Stimulated activated CD4-positive, alpha-beta T cell treated with anti-CD3 and anti-CD28 coated beads, TNF-alpha, amount 100 ng/mL, for 1 hour (primary cell): ENCODE measurements at places on chromosomes 5 and 9.

DNA sequence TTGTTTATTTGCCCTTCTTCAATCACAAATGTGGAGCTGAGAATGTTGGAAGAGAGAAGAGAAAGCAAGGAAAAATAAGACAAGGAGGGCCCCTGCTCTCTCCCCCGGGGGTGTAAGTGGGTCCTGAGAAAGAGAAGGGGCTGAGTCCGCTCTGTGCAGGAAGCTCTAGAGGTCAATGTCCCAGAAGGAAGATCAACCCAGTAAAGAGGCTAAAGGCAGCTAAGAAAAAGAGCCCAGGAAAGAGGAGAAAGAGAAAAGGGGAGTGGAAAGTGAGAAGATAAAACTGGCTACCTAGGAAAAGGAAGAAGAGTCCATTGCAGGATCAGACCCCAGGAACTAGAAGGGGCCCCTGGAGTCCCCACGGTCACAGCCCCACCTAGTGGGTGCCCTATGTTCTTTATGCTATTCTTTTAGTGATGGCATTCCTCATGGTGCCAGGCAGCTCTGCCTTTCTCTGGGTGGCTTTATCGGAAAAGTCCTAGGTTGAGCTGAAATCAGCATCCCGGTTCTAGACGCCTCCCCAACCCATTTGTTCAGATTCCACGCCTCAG is 583.4 kb downstream of the ACTL7B start:
- DNase-seq, result no peak

DNA sequence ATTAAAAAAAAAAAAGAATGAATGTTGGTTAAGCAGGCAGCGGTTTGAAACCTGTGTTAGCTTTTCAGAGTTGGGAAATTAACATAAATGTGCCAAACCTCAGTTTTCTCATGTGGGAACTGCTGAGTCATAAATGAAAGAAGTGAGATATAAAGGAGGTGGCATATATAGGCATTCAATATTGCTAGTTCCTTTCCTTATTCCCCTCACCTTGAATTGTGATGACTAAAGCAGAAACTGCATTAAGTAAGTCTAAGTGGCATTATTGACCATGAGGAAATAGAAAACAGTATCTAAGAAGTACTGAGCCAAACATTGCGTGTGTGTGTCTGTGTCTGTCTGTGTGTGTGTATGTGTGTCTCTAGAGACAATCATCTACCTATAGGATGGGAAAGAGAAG is 691.2 kb downstream of the TLR4 start:
- DNase-seq, result no peak

- no peak for DNase-seq
These were observed 38.1 kb upstream of the HNRNPA0 start for GRCh38 chr5:137792303-137792702.

DNA sequence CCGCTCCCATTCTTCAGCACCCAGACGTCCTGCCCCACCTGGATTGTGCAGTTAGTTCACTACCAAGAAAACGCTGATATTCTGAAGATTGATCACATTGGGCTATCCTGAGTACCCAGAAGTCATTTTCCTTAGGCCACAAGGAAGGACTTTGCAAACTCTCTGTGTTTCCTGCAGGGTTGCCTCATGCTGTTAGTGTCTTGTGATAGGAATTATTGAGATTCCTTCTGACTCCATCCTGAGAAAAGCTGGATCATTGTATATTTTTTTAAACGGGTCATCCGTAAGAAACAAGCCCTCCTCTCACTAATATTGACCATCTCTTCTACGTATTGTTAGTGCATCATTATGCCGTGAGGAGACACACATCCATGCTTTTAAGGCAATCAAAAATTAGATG is 96.0 kb upstream of the DAPK1 start:
- no peak for DNase-seq

GRCh38 chr9:83313781-83314180 is 224.4 kb downstream of the FRMD3 start:
- no peak for DNase-seq

- no peak for DNase-seq
These were observed 757.0 kb upstream of the ADAMTS16 start for GRCh38 chr5:4383102-4383501.

DNA sequence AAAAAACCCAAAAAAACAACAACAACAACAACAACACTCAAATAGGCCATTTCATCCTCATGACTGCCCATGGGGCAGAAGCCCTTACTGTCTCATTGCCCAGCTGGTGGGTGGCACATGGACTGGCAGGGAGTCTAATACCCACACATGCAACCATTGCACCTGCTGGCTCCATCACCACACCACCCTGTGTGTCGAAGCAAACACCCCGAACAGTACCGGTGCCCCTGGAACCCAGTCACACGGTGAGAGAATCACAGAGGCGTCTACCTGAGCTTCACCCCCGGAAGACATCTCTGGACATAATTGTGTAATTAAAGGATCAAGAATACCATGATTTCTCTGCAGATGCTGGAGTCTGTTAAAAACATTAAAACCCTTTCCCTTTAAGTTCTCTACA is 6.5 kb downstream of the PAEP start:
- no peak for DNase-seq

GRCh38 chr9:32596096-32596865 is 23.3 kb upstream of the NDUFB6 start:
- DNase-seq, result no peak
